ENCODE measurements at places on chromosomes 4 and X.

DNA sequence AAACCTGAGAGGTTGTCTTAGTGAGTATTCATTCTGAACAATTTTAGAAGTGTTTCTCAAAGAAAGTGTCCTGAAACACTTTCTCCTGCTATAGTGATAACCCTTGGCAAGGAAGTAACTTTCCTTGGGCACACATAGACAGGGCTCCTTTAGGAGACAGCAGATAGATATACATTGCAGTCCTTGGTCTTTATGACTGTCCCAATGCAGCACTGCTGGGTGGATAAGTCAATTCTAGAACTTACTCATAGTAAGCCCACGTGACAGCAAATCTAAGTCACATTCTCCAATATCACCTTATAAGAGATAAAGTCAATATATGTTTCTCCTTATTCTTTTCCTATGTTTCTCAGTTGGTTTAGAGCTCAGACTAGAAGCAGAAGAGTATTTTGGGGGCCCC, 46.7 kb downstream of the GPRASP3 start:
- no peak for DNase-seq
- H3K27me3 ChIP-seq: no peaks in the 10 kb centered on the region
- no peaks in the 10 kb centered on the region for H3K36me3 ChIP-seq
- H3K27ac ChIP-seq: no peak overlapping the region
- H3K4me3 ChIP-seq: no peak overlapping the region

DNA sequence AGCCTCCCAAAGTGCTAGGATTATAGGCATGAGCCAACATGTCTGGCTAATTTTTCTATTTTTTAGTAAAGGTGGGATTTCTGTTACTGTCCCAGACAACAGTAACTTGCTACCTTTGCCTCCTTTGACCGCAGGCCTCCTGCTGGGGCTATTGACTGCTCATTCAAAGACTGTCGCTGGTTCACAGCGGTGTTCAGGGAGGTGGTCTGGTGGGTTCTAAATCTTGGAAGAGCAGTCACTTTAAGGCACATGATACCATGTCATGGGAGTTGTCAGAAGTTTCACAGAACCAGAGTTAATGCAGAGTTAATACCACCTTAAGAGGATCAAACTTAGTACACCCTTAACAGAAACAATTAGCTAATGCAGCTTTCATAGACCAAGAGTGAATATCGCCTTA, 3.8 kb downstream of the ASMT start:
- no peaks in the 10 kb centered on the region for H3K36me3 ChIP-seq
- no peak overlapping the region for H3K4me3 ChIP-seq
- H3K27ac ChIP-seq: no peak overlapping the region
- peaks cover 3% of the 10 kb centered on the region for H3K27me3 ChIP-seq

- H3K36me3 ChIP-seq: no peaks in the 10 kb centered on the region
- H3K4me3 ChIP-seq: no peak overlapping the region
- H3K27me3 ChIP-seq: no peaks in the 10 kb centered on the region
- no peak for DNase-seq
- no peak overlapping the region for H3K27ac ChIP-seq
Measured at GRCh38 chr4:91285487-91285886, 1018.3 kb upstream of the GRID2 start.

- no peak overlapping the region for H3K27ac ChIP-seq
- H3K4me1 ChIP-seq: no peaks in the 10 kb centered on the region
- no peak overlapping the region for H3K4me3 ChIP-seq
- peaks cover 2% of the 10 kb centered on the region for H3K27me3 ChIP-seq
- H3K36me3 ChIP-seq: no peaks in the 10 kb centered on the region
- DNase-seq: no peak
Measured at GRCh38 chr4:26206339-26206738, 114.5 kb upstream of the RBPJ start.

- H3K27ac ChIP-seq: no peak overlapping the region
- H3K4me3 ChIP-seq: no peak overlapping the region
- no peaks in the 10 kb centered on the region for H3K36me3 ChIP-seq
- no peaks in the 10 kb centered on the region for H3K4me1 ChIP-seq
- DNase-seq: peak; percentile 21
Measured at GRCh38 chrX:15146515-15146914, 123.4 kb downstream of the ASB9 start.

GRCh38 chr4:180827232-180828009, 1415.8 kb upstream of the TENM3 start:
- no peaks in the 10 kb centered on the region for H3K36me3 ChIP-seq
- no peak overlapping the region for H3K4me3 ChIP-seq
- H3K4me1 ChIP-seq: no peaks in the 10 kb centered on the region
- H3K27ac ChIP-seq: no peak overlapping the region
- no peak for DNase-seq

- H3K4me1 ChIP-seq: no peaks in the 10 kb centered on the region
- no peaks in the 10 kb centered on the region for H3K36me3 ChIP-seq
- H3K4me3 ChIP-seq: no peak overlapping the region
- H3K27ac ChIP-seq: no peak overlapping the region
- DNase-seq: no peak
Measured at GRCh38 chr4:165805406-165805805, 67.6 kb upstream of the TLL1 start.

- no peaks in the 10 kb centered on the region for H3K27me3 ChIP-seq
- H3K4me3 ChIP-seq: no peak overlapping the region
- no peaks in the 10 kb centered on the region for H3K36me3 ChIP-seq
Measured at GRCh38 chr4:41038304-41038703, 176.0 kb downstream of the APBB2 start.

DNA sequence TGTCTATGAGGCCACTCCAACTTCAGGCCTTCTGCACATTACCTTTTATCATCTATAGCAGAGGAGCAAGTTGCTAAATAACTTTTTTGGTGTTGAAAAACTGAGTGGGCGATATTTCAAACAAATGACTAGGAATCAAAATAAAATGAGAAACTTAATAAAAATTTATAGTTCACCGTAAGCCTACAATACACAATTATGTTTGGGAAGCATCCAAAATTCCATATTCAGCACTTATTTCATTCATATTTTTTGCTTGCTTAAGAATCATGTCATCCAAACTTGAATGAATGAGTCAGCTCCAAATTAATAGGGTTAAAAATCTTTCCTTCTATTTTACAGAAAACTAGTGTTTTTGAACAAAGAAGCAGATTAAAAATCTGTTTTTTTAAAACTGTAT, 119.1 kb downstream of the SH3RF1 start:
- no peaks in the 10 kb centered on the region for H3K27me3 ChIP-seq
- no peaks in the 10 kb centered on the region for H3K36me3 ChIP-seq
- no peak for DNase-seq
- no peak overlapping the region for H3K27ac ChIP-seq

DNA sequence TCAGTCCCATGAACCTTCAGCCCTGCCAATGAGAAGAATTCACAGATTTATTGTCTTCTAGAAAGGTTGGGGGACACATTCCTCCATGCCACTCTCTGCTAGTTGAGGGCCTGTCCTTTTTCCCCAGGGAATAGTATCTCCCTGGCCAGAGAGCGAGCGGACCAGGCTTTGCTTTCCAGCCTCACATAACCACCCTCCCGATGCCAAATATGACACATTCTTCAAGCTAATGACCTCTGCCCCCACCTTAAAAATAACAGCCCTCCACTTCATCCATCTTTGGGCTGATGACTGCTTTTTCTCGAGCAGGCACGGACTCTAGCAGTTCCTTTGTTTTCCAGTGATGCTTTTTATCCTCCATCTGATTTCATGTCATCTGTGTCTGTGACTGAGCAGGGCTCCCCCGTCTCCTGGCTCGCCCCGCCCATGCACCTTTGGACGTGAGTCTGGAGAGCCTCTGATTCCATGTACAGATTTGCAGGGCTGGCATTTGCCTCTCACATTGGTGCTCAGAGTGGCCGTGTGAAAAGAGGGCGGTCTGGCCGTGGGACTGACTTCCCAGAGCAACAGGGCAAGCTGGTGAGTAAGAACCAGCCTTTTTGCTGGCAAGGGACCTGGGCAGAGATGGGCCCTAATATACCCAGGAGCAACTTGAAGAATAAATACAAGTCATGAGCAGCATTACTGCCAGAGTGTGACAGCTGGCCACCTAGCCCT, 279.8 kb downstream of the BCOR start:
- no peak overlapping the region for H3K4me3 ChIP-seq
- no peaks in the 10 kb centered on the region for H3K36me3 ChIP-seq
- DNase-seq: no peak
- no peaks in the 10 kb centered on the region for H3K27me3 ChIP-seq
- H3K27ac ChIP-seq: no peak overlapping the region

DNA sequence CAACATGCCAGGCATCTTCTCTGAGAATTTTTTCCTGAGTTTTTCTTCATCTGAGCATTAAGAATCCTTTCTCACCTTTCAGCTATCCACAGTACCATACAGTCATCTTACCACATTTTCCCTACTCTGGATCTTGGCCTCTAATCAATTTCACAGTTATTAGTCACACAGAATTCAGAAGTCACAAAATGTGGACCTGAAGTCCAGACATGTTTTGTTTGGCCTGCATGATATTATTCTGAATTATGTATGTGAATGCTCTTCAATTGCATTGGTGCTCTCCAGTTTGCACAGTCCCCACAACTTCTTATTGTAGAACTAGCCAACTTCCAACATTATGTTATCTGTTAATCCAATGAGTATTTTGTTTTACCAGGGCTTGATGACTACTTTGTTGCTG, 102.3 kb upstream of the GRIA3 start:
- no peaks in the 10 kb centered on the region for H3K4me1 ChIP-seq
- no peaks in the 10 kb centered on the region for H3K27me3 ChIP-seq
- H3K4me3 ChIP-seq: no peak overlapping the region
- DNase-seq: no peak

GRCh38 chrX:43631841-43632240, 24.3 kb upstream of the MAOA start:
- no peaks in the 10 kb centered on the region for H3K27me3 ChIP-seq
- H3K36me3 ChIP-seq: no peaks in the 10 kb centered on the region
- no peak overlapping the region for H3K4me3 ChIP-seq
- H3K4me1 ChIP-seq: no peaks in the 10 kb centered on the region

DNA sequence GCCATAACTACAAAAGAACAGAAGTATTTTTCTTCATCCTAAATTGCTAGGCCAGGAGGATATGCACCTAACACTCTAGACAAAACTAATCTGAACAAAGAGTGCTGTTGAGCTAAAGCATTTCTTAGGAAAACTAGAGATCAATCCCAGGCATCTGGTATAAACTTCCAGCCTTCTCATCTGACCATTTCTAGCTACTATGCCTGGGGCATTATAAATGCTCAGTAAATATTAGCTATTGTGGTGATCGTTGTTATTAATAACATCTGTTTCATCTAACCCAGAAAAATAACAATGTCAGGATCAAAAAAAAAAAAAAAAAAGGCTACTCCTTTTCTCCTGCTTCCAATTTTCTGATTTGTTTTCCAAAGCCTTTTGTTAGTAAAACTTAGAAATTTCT, 7.7 kb upstream of the SLC10A6 start:
- no peaks in the 10 kb centered on the region for H3K36me3 ChIP-seq
- no peak overlapping the region for H3K4me3 ChIP-seq
- H3K27ac ChIP-seq: no peak overlapping the region
- no peaks in the 10 kb centered on the region for H3K27me3 ChIP-seq

GRCh38 chrX:17564689-17565409, 172.4 kb upstream of the SCML1 start:
- H3K36me3 ChIP-seq: no peaks in the 10 kb centered on the region
- H3K4me3 ChIP-seq: no peak overlapping the region
- H3K27me3 ChIP-seq: no peaks in the 10 kb centered on the region

DNA sequence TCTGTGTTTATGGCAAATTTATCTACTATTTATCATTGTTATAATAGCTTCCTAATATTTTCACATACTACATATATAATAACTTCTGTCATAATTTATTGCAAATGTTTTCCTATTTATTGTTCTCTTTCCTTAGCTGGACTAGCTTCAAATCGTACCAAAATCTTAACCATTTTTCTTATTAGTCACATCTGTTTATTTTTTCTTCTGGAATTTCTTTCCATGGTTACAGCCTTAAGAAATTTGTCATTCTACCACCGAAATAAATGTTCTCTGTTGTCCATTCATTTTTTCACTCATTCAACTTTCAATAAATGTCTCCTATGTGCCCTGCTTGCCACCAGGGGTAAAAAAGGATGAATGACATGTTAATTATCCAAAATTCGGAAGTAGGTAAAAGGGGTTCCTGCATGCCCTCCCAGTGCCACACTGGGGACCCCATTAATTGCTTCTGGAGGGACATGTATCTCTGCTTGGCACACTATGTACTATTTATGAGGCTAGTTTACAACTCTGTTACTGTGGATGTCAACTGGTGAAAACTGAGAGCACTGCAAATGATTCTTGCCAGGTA, 182.1 kb downstream of the SH3KBP1 start:
- 0 out of 3 replicates have a peak, but pooled peaks cover 3% of the 10 kb centered on the region for H3K4me1 ChIP-seq
- no peak overlapping the region for H3K27ac ChIP-seq
- DNase-seq: no peak
- H3K36me3 ChIP-seq: no peaks in the 10 kb centered on the region

- peaks cover 81% of the 10 kb centered on the region for H3K27me3 ChIP-seq
- no peak overlapping the region for H3K27ac ChIP-seq
- DNase-seq: no peak
- no peaks in the 10 kb centered on the region for H3K4me1 ChIP-seq
Measured at GRCh38 chr4:3263053-3263875, 14.3 kb downstream of the MSANTD1 start.

DNA sequence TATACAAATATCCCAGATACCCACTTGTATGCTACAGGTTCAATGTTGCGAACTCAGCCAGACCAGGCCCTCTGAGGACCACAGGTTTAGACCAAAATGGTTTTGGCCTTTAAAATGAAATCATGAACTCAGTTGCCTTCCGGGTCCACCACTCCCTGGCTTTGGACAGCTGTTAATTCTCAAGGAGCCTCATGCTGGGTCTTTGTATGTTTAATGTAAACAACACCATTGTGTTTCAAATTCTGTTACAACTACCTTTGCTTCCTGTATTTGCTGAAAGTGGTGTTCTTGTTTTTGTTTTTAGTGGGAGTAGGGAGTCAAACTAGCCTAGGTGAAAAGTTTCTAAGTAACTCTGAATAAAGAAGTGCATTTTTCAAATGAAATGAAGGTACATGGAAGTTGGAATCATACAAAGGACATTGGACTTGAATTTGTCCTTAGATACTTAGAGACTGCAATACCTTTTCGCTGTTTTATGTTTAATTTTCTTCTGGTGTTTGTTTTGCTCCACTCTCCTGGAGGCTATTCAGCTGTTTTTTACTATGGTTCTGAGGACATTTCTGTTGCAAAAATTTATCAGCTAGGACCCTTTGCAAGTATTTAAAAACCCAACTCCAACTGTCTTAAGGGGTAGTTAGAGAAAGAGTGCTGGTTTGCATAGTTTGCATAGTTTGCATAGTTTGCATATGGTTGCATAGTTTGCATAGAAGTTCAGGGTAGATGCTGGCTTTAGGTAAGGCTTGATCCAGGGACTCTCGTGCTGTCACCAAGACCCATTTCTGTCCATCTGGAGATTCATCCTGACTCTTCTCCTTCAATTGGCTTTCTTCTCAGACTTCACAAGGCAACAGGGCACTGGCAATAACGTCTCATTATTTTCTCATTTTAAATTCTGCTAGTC, 70.1 kb downstream of the MID1IP1 start:
- no peaks in the 10 kb centered on the region for H3K36me3 ChIP-seq
- H3K27ac ChIP-seq: no peak overlapping the region
- H3K4me3 ChIP-seq: no peak overlapping the region
- H3K4me1 ChIP-seq: peaks cover 15% of the 10 kb centered on the region

- no peaks in the 10 kb centered on the region for H3K4me1 ChIP-seq
- DNase-seq: no peak
- H3K4me3 ChIP-seq: no peak overlapping the region
- no peaks in the 10 kb centered on the region for H3K36me3 ChIP-seq
- peaks cover 11% of the 10 kb centered on the region for H3K27me3 ChIP-seq
Measured at GRCh38 chrX:108173874-108174273, 82.3 kb downstream of the ATG4A start.

- H3K27me3 ChIP-seq: no peaks in the 10 kb centered on the region
- no peak for DNase-seq
- H3K27ac ChIP-seq: peak overlapping the region; percentile 79
- peak overlapping the region; percentile 64 for H3K4me3 ChIP-seq
- no peaks in the 10 kb centered on the region for H3K36me3 ChIP-seq
Measured at GRCh38 chr4:107989162-107989536, 540 bp upstream of the HADH start.

- no peak overlapping the region for H3K4me3 ChIP-seq
- peaks cover 15% of the 10 kb centered on the region for H3K4me1 ChIP-seq
Measured at GRCh38 chrX:39439906-39440798, 638.9 kb downstream of the MID1IP1 start.

All from K562 (cell line).